ENCODE measurements at places on chromosomes 12 and 14.

GRCh38 chr14:58752771-58753201, 115.0 kb downstream of the DACT1 start:
- no peak for DNase-seq

- DNase-seq = no peak
Observed at GRCh38 chr12:29519585-29520182, 22.2 kb upstream of the OVCH1 start.

DNA sequence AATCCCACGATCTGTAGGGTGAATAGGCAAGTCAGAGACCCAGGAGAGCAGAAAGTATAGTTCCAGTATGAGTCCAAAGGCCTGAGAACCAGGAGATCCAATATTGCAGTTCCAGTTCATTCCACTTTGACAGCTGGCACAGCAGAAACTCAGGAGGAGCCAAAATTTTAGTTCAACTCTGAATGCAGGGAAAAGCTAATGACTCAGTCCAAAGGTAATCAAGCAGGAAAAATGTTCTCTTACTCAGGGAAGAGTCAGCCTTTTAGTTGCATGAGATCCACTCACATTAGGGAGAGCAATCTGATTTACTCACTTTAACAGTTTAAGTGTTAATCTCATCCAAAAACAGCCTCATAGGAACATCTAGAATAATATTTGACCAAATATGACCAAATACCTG, 130.2 kb upstream of the LRFN5 start:
- DNase-seq = no peak

DNA sequence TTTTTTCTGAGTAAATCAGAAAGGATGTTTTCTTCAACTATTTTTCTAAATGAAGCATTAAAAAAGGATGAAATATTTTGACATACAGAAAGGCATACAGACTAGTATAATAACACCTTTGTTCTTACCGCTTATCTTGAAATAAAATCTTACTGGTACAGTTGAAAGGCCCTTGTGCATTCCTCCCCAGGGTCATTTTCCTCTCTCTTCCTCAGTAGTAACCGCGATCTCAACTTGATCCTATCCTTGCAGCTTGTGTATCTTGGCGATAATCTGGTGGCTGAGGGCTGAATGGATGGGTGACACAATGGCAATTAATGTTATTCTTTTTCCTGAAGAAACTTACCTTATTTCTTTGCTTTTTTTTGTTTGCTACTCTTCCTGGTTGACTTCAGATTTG, 18.5 kb downstream of the GAS2L3 start:
- no peak for DNase-seq

- no peak for DNase-seq
Observed at GRCh38 chr12:109191621-109192250, 75.3 kb downstream of the ACACB start.

GRCh38 chr14:58353516-58354299, 42.0 kb upstream of the TOMM20L start:
- DNase-seq = no peak

DNA sequence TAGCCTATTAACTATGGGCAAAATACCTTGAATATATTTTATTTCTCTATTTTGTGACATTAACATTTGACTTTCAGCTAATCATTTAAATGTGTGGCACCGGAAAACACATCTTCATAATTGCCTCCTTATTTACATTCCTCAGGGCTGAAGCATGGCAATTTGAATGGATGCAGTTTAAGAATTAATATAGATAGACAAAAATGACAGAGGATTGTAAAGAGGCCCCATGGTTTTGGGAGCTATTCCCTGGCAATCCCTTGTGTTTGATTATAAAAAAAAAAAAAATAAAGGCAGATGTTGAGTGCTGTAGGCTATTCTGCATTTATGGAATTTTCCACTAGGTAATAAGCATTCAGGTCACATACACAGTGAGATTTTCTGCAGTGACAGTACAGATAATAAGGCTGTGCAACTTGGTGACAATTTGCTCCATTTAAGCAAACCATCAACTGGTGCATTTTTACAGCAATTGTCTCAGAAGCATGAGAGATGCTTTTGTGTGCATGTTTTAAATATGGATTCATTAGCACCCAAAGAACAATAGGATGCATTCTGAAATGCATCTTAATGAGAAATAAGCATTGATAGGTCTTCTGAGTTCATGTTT, 123.2 kb upstream of the SLC38A4 start:
- DNase-seq = no peak

DNA sequence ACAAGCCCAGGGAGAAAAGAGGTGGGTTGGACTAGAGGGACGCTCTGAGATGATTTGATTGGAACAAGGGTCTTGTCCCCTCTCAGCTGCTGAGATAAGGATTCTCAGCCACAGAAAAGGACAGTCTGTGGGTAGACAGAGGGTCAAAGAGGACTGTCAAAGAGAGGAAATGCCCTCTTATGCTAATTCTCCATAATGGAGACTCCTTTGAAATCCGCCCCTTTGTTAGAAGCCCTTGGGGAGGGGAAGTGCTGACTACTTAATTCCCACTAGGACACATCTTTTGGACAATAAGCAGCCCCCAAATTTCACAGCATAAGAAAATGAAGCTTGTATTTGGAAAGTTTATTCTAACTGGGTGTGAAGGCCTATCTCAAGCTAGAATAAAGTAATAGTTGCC, 176.6 kb downstream of the KTN1 start:
- no peak for DNase-seq

GRCh38 chr14:51201890-51202289, 38.2 kb upstream of the TMX1 start:
- no peak for DNase-seq

GRCh38 chr12:117311-117710, 50.7 kb downstream of the IQSEC3 start:
- no peak for DNase-seq

GRCh38 chr14:101069666-101070362, 166.3 kb upstream of the RTL1 start:
- no peak for DNase-seq

GRCh38 chr14:23712287-23712686, 76.1 kb downstream of the DHRS2 start:
- no peak for DNase-seq

DNA sequence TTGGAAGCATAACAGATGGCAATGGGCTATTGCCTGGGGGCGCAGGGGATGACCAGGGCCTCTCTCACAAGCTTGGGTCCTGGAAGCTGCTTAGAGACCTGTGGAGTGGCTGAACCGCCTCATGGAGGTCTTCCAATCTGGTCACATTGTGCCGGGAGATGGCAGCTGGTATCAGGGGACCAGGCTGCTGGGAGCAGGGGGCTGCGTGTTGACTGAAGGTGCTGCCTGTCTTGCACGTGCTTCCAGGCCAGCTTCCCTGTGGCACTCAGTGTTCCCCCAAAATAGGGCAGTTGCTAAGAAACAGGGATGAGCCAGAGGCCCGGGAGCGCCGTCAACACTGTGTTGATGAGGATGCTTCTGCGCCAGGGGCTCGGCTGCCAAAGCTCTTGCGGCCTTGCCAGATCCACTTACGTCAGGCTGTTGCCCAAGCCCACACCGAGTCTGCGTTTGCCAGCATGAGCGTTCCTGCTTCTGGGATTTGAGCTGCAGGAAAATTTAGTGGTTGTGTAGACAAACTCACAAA, 39.8 kb downstream of the ELK3 start:
- no peak for DNase-seq

- no peak for DNase-seq
Observed at GRCh38 chr12:96155781-96156180, 38.4 kb upstream of the ELK3 start.

- DNase-seq = no peak
Observed at GRCh38 chr14:95496111-95496681, 20.3 kb downstream of the SYNE3 start.

GRCh38 chr12:89047856-89048418, 304.4 kb downstream of the DUSP6 start:
- no peak for DNase-seq

DNA sequence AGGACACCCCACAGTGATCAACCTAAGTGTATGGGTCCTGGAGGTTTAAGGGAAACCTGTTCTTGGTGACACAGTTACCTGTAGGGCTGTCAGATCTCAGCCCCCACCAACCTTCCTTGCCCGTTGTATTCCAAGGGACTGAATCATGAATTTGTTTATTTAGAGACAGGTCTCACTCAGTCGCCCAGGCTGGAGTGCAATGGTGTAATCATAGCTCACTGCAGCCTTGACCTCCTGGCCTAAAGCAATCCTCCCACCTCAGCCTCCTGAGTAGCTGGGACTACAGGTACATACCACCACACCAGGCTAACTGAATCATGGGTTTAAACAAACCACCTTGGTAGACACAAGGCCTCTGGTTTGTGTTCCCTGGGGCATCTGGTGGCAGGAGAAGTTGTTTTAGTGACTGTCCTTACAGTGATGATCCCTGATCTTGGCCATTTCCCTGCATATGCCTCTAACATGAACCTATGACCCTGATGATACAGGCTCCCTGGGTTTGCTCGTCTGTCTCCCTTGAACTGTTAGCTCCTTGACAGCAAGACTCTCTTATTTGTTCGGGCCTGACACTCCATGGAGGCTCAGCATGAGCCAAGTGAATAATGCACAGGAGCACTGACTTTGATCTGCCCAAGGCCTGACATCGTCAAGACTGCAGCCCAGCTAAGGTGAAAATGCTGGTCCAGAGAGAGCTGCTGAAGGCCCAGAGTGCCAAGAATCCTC, 47.9 kb downstream of the PITPNM2 start:
- DNase-seq = no peak

DNA sequence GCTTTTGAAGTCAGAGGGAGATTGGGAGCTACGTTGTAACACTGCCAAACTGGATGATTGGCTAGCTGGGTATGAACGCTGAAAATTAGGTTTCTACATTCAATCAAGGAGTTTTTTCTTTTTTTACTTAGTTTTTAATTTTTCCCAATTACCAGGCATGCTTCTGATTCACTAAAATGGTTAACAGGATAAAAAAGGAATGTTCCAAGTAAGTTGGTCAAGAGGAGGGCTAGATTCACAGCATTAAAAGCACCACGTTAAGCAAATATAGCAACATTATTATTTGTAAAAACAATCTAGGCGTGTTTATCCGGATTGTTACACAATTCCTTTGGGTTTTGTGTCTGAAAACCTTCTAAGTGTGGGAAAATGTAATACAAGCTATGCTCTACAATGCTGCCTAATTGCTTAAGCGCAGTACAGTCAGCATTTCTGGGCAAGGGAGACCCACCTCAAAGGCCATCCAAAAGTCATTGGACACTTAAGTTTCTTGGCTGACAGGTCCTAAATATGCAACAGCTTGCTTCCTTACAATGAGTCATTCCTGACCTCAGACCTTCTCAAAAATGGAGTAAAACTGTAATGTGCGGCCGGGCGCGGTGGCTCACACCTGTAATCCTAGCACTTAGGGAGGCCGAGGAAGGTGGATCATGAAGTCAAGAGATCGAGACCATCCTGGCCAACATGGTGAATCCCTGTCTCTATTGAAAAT, 1.2 kb downstream of the RPLP0 start:
- DNase-seq = no peak

DNA sequence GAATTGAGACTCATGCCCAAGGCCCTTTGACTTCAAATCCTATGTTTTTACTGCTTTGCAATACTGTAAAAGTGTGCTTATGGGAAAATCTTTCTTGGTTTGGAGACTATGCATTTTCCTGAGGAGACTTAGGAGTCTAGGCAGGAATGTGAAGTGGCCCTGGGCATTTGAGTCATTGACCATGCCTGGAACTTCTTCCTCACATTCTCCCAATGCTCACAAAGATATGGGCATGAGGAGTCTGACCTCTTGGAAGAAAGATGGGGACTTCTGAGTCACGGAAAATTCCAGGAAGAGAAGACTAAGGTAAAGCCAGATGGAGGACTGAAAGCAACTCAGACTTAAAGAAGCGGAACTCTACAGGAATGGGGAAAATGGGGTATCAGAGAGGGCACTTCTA, 38.2 kb upstream of the ZNF641 start:
- no peak for DNase-seq

DNA sequence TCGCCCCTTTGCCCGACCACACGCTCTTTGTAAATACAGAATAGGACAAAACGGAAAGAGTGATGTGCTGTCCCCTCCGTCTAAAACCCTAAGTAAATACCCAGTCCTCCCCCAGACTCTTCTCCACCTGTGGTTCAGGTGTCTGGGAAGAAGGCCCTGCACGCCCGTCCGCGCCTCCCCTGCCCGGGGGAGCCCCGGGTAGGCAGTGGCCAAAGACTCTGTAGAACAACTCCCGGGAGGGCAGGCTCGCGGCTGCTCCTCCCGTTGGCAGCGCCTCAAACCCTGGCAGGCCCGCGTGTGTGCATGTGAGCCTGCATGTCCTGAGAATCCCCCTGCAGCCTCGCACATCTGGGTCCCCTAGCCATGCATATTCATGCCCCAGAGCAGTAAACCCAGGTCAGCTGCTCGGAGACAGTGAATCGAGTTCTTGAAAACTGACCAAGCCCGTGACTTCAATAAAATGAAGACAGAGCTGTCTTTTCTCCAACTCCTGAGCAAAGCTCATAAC, 165.8 kb downstream of the MON2 start:
- DNase-seq = no peak

GRCh38 chr12:42617622-42618021, 28.1 kb upstream of the PRICKLE1 start:
- no peak for DNase-seq

DNA sequence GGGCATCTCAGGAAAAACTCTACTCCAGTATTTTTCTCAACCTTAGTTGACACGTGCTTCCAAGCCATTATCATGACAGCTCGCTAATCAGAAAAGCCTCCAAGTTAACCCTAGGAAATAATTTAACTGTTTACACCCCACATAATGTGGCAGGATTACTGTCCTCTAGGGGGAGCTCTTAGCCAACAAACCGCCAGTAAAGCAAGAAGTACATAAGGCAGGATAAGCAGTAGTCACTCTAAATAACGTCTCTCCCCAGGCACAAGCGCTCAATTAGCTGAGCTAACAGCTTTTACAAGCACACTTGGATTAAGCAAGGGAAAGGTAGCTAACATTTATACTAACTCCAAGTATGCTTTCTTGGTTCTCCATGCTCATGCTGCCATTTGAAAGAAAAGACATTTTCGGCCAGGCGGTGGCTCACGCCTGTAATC, 22.8 kb downstream of the APOBEC1 start:
- DNase-seq = no peak

DNA sequence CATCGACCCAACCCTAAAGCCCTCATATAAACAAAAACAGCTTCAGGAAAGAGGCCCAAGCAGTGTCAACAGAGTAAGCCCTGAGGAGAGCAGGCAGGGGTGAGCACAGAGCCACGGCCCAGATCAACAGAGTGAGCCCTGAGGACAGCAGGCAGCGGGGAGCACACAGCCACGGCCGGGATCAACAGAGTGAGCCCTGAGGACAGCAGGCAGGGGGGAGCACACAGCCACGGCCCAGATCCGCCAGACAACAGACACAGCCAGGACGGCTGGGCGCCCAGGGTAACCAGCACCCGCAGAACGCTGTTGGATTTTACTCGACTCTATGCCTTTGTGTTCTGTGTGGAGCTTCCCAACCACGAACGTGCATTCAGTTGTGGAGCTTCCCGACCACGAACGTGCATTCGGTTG, 15.0 kb downstream of the CCDC85C start:
- DNase-seq = no peak

GRCh38 chr12:80234667-80235066, 135.3 kb downstream of the OTOGL start:
- no peak for DNase-seq

DNA sequence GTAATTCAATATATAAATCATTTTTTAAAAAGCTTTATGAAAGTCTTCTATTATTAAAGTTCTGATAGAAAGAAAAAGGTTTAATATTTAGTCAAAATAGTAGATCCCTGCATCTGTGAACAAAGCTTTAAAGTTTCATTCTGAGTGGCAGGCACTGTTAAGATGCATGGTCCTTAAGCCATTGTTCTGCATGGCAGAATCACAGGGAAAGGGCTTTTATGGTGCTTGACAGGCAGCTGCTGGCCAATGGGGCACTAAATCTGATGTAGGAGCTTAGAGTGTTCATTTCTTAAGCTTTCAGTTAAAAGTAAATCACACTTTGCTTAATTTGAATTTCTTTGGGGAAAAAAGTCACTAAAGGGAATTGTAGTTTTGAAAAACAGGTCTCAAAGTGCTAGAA, 148.2 kb downstream of the PLEKHA5 start:
- no peak for DNase-seq
